BE2C (cell line): ENCODE measurements at places on chromosomes 3 and 15.

- DNase-seq: no peak
These were observed 17.8 kb downstream of the UQCC5 start for GRCh38 chr3:52554026-52554755.

DNA sequence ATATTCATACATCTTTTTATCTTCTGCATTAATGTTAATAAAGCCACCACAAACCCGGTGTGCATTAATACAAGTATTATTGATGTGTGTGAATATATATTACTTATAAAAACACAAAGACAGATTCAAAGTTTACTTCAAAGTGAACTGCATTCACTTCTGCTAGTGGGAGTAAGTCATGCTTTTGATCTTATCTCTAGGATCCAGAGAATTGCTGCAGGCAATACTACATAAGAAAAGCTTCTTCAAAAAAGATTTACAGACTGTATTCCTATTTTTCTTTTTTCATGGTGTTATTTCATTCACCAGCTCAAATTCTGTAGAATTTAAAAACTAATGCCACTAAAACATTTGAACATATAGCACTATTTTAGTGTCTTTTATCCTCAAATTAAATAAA is 87.5 kb upstream of the CBLB start:
- no peak for DNase-seq

GRCh38 chr3:152300029-152300731 is 31.5 kb downstream of the MBNL1 start:
- no peak for DNase-seq

DNA sequence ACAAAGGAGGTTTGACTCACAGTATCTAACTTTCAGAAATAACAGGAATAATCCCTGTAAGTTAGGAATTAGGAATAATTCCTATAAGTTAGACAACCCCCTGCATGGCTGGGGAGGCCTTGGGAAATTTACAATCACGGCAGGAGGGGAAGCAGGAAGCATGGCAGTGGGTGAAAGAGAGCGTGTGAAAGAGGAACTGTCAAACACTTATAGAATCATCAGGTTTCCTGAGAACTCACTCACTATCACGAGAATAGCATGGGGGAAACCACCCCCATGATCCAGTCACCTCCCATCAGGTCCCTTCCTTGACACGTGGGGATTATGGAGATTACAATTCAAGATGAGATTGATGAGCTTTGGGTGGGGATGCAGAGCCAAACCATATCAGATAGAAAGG is 385.5 kb downstream of the IL20RB start:
- DNase-seq: no peak

- DNase-seq: no peak
These were observed 27.1 kb downstream of the RPSA start for GRCh38 chr3:39433642-39434041.

GRCh38 chr15:73116164-73116563 is 63.9 kb downstream of the NEO1 start:
- no peak for DNase-seq

DNA sequence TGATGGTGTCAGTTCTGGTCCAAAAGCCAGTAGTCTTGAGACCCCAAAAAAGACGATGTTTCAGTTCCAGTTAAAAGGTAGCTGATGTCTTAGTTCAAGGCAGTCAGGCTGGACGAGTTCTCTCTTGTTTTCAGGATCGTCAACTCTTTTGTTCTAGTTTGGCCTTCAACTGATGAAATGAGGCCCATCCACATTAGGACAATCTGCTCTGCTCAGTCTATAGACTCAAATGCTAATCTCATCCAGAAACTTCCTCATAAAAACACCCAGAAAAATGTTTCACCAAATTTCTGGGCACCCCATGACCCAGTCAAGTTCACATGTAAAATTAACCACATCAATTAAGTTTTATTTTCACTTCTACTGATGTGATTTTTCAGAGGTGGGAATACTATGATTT is 74.0 kb downstream of the MOBP start:
- no peak for DNase-seq

DNA sequence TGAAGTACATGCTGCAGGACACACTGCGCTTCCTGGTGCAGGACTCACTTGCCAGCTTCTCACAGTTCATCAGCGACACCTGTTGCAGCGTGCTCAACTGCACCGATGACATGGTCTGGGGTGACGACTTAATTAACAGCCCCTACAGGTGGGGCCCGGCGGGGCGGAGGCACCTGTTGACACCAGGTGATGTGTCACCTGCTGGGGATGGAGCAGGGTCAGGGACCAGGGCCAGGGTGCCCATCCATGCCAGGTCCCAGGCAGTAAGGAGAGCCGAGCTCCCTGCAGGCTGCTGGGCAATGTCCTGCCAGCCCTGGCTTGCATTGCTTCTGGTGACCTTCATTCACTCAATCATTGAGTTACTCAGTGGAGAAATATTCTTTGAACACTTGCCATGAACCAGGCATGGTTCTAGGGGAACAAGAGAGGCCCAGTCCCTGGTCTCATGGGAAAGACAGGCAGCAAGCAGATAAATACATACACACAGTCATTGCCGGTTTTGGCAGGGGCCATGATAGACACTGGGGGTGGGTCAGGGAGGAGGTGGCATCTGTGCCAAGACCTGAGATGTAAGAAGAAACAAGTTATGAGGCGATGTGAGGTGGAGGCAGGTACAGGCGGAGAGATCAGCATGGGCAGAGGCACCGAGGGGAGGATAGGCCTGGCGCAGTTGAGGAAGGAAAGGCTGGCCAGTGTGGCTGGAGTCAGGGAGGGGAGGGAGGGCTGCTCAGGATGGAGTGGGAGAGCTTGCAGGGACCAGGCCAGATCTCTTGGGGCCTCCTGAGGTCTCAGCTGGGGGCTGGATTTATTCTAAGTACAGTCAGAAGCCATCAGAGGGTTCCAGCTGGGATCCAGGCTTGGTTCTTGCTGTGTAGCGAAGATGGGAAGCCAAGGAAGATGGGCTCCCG is 30.8 kb downstream of the DNAH1 start:
- DNase-seq: no peak

DNA sequence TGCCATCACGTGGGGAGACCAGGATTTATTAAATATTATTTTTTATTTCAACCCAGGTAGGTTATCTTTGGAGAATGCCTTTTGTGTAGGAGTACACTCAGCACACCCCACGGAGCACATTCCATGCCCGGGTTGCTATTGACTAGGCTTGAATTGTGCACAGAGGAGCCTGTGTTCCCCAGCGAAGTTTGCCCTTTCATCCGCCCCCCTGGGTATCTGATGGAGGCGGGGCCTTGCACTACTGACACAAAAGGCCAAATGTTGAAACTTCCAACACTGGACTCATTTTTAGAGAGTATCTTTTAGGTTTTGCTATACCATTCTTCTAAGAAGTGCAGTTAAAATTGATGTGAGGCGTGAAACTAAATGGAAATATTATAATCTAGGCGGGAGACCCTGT is 39.3 kb upstream of the PPP4R2 start:
- DNase-seq: no peak

GRCh38 chr3:178112134-178112533 is 424.1 kb upstream of the KCNMB2 start:
- no peak for DNase-seq

- no peak for DNase-seq
These were observed 26.7 kb upstream of the CCDC50 start for GRCh38 chr3:191302451-191302850.

- DNase-seq: no peak
These were observed 199.7 kb downstream of the CADPS start for GRCh38 chr3:62675492-62675891.

DNA sequence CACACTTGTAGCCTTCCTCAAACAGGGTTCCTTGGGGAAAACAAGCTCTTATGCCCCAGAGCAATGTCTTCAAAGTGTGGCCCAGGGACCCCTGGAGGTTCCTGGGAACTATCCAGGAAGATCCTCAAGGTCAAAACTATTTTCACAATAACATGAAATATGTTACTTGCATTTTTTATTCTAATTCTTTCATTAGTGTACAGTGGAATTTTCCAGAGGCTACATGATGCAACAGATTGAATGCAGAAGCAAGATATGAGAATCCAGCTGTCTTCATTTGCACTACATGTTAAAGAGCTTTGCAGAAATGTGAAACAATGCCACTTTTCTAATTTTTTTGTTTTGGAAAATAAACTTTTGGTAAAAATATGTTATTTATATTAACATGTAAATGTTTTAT is 190.9 kb downstream of the SLC9A9 start:
- no peak for DNase-seq

- DNase-seq: no peak
These were observed 2.6 kb upstream of the ZSCAN2 start for GRCh38 chr15:84598250-84598649.

DNA sequence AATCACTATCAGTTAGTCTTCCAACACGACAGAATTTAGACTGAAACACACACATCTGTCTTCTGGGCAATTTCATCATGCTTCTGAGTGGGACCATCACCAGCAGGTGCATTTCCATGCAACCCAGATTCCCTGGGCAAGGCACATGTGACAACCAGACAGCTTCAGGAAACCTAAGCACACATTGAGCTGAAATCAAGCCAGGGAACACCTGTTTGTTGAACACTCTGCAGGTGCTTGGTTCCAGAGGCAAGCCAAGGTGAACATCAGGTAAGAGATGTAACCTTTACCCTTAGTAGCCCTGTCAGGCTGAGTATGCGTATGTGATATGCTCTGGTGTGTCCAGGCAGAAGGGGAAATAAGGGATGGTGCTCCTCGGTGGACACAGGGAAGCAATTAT is 3.3 kb upstream of the PSMD2 start:
- no peak for DNase-seq

DNA sequence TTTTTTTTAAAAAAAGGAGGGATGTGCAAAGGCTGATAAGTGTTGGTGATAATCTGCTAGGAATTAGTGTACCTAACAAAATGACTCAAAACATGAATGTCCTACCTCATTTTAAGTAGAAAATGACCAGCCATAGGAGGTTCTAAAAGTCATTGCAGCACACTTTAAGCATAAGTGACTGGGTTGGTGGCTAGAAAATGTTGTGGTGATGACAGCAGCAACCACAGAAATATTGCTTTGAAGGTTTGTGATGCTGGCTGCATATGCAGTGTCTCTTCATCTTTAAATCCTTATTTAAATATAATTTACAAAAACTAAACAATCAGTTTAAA is 55.2 kb downstream of the CMSS1 start:
- DNase-seq: no peak

DNA sequence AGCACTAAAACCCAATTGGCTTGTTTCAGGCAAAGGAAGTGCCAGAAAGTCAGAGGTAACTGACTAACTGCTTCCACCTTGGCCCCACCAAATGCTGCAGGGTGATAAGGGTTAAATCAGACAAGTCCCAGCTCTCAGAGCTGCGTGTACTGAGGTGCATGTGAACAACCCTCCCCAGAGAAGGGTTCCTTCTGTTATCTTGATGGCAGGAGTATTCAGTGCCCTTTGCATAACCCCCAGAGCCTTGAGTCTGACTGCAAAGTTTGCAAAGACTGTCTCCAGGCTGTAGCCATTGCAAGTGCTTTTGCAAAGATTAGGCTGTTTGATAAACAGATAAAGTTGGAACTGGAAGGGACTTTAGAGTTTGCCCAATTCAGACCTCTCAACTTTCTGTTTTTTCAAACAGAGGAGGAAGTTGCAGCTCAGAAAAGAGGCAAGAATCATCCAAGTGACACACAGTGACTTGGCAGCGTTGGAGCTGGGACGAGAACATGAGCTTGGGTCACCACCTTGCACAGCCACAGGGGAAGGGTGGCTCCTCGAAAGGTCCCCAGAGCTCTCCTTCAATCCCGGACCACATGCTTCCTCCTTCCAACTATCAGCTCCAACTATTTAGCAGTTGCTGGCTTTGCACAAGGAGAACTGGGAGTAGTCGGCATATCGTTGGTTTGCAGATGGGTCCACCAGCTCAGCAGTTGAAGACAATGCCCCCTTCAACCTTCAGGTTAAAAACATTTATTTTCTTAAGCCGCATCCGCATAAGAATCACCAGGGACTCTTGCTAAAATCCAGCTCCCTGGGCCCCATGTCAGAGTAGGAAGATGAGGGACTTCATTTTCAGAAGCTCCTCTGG is 224.8 kb upstream of the HES1 start:
- no peak for DNase-seq

DNA sequence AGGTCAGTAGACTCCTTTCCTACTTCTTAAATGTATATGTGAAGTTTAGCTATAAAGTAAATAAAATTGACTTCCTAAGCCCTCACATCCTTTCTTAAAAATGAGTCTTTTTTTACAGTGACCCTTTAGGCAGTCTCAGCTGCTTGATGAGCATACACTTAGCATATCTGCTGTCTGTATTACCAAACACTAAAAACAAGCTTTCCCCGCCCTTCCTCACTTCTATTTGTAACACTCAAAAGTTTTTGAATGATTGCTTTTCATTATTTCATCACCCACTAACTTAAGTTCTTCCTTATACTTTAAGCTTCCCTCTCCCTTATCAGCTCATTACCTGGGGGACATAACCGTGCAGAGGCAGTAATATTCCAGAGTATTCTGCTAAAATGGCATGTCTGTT is 89.4 kb downstream of the PLOD2 start:
- DNase-seq: no peak

- peak; percentile 59 for DNase-seq
These were observed 334.1 kb downstream of the FHIT start for GRCh38 chr3:60917141-60917540.

DNA sequence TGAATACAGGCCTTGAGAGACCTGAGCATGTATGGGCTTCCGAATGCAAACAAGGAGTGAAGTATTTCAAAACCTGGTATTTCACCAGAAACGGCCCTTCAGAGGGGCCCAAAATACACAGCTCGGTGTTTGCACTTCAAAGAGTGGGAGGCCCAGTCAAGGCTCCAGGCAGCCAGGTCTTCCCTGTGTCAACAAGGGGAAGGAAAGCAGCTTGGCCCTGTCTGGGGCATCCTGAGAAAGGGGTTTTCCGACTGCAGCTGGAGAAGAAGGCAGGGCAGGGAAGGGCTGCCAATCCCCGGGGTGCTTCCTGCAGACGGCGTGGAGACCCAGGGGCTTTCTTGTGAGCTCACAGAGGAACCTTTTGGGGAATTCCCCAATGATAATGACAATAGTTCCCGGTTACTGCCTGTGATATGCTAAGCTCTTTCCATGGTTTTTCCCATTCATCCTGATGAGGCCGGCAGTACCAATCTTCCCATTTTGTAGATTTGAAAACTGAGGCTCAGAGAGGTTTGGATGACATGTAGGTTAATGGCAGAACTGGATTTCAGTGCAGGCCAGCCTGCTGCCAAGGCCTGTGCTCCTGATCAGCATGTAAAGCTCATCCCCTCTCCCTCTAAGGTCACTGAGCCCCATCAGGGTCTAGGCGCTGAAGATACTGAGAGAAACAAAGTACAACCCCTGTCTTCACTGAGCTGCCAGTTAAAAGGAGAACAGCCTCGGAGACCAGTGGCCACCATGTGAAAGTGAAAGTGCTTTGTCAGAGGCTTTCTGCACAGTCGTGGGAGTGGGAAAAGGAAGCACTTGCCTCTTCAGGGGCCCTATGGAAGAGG is 43.0 kb upstream of the TLE3 start:
- DNase-seq: no peak
